ENCODE measurements at places on chromosomes 1 and 21.

DNA sequence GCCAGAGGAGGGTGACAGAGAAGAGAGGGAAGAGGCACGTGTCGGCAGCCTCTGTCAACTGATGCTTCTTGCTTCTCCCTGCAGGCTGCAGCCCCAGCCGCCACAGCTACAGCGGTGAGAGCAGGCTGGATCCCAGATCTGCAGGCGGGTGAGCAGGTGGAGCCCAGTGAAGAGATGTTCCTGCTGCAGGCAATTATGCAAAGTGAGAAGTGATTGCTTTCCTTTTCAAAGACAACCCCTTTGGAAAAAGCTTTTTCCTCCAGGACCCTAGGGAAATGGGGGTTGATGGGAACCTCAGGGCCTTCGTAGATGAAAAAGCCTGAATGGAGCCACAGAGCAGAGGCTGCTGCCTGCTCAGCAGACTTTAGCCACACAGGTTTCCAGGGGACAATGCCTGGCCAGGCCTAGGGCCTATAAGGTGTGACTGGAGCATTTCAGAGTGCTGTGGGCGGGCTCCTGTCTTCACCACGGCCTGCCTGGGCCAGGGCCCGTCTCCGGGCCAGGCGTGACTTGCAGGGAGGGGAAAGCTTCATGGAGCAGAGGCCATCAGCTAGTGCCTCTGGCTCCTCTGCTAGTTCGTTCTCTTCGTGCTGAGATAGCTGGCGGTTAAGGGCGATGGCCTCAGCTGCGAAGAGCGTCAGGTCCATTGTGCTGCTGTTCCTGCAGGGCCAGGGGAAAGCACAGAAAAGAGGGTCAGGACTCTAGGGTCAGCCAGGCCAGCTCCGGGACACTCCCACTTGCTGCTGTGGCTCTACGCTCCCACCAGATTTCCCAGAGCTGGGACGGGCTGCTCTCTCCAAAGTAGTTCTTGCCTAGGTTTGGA, 6.9 kb upstream of the KNCN start:
- no peak for DNase-seq

- DNase-seq: no peak
Measured at GRCh38 chr1:150793221-150793620, 14.8 kb downstream of the CTSK start.

- no peak for DNase-seq
Measured at GRCh38 chr1:150612014-150612345, 17.4 kb downstream of the ENSA start.

DNA sequence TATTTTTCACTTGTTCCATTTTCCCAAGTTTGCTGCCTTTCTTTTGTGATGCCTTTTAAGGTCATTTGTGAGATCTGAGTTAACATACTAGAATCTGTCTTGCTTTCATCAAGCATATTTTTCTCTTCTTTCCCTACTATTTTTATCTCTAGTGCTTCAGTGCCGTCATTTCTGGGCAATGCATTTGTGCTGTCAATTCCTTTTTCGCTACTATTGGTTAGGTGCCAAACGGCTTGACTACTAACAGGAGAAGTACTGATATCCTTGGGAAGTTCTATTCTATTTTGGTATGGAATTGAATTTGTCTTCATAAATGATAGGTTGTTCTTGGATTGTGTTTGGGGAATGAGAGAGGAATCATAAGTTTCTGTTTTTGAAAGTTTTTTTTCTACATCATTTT, 42.2 kb downstream of the LRRC53 start:
- no peak for DNase-seq

- DNase-seq: no peak
Measured at GRCh38 chr1:238499021-238499420, 608.3 kb upstream of the ZP4 start.

GRCh38 chr1:1073743-1074587, at the start of gene RNF223:
RNF223 (minus strand) TSS chr1:1074306; CDS start chr1:1072566, 1,740 bp downstream.
- no peak for DNase-seq

GRCh38 chr1:216778737-216779136, 55.5 kb upstream of the ESRRG start:
- no peak for DNase-seq

DNA sequence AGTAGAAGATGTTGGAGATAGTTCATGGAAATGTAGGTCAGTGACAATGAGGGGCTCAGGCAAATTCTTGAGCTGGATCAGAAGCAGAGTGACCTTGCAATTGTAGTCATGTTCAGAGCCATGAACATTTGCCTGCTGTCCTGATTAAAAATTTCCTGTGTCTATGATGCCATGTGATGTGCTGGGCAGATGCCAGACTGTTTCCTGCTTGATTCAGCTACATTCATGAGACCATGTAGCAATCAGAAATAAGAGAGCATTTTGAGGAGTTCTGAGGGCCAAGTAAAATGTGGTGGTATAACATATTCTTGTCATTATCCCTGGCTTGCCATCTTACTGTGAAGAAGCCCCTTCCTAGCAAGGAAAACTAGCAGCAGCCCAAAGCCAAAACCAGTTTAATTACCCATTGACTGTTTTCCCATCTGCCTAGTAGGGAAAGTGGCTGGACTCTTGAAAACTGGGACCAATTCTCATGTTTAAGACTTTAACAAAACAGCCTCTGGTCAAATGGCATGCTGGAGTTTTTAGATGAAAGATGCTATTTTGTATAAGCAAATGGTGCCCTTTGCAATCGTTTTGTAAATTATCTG, 118.3 kb downstream of the NOS1AP start:
- no peak for DNase-seq

GRCh38 chr1:201694608-201695335, 134.2 kb upstream of the IPO9 start:
- DNase-seq: no peak

DNA sequence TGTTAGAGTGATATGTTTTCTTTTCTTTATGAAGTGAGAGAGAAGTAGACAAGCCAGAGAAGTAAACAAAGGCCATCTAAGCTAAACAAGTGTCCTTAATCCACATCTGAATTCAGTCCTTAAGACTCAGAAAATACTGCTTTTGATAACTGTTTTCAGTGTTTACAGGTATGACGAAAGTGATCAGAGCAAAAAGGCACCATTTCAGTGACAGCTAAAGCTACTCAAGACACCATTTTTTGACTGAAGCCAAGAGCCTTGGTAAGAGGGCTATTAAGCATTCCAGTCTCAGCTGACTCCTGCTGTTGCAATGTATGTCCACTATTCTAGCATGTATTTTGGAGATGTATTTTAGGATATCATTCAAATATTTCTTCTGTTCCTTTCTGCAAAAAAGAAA, 4.1 kb downstream of the KMO start:
- DNase-seq: no peak

DNA sequence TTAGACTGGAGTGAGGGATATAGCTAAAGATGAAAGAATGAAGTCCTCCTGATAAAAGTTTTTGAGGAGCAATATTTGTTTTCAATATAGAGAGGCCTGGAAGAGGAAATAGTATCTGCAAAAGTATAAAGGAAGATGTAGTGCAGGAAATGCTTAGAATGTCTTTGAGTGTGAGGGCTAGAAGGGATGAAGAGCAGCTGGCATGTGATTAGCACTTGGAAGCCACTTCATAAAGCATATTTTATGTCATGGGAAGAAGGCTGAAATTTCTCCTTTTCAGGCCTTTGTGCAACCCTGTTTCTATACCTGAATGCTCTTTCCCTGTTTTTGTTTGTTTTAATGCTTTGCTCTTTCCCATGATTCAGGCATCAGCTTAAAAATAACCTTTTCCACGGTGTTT, 323.3 kb upstream of the DEPDC1 start:
- DNase-seq: no peak

DNA sequence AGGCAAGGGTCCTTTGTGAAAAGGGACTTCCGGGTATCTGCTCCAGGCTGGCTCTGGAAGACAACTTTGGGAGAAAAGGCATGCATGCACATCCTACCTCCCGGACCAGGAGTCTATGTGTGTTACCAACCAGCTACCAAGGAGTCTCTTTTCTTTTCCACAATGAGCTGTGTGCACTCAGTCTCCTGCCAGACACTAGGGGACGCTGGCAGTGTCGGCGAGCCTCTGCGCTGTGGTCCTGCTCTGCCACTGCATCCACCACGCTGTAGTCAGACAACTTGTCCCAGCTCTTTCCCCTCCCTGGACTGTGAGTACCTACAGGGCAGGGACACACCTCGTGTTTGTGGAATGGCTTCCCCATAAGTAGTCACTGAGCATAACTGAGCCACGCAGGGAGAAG, 5.1 kb upstream of the SSR2 start:
- no peak for DNase-seq

DNA sequence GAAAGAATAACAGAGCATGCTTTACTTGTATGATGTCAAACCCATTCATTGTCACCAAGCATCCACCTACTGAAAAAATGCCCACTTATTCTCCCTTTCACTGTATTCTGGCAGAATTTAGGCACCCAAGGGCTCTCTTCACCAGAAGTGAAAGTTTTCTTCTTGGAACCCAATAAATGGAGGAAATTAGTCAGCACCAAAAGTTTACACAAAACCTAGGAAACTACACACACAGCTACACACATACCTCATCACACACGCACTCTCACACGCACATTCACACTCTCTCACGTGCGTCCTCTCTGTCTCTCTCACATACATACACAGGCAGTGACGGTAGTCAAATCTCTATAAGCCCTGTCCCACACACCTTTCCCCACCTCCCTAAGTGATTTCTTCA, 37.6 kb downstream of the MCOLN2 start:
- DNase-seq: no peak

GRCh38 chr1:220213382-220213983, 58.8 kb downstream of the RAB3GAP2 start:
- no peak for DNase-seq

DNA sequence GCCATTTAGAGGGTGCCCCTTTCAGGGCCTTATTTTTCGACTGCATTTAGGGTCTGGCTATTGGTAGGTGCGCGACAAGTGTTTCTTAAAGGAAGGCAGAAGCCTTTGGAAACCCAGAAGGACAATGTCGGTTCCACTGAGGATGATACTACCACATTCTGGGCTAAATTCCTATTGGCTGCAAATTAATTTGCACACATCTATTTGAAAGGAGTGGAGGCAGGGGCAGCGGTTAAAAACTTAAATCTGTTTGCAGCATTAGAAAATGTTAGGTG, 1.1 kb downstream of the PATJ start:
- no peak for DNase-seq

DNA sequence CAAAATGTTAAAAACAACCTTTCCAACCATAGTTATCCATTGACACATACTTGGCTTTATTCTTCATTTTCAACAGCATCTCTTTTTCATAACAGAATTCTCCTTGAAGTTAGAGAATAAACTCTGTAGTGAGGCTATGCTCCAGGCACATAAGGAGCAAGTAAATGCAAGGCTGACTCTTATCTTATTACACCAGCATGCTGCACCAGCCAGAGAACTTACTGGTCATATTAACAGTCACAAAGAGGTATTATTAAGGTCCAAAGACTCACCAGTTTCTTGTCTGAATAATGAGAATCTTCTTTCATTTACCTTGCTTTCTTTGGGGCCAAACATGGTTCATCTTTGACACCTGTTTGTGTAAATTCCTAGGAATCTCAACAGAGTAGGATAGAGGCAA, 71.3 kb upstream of the IVNS1ABP start:
- no peak for DNase-seq

DNA sequence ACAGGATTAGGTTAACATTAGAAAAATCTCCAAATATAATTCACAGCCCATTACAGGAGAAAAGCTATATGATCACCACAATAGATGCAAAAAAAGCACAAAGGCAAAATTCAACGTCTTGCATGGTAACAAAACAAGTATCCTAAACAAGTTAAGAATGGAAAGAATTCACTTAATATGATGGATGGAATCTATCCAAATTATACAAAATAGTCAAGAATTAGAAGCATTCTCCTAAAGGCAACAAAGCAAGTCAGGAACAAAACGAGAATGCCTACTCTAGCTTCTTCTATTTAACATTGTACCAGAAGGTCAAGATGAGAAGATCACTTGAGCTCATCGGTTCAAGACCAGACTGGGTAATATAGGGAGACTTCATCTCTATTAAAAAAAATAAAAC, 442.8 kb downstream of the SETD4 start:
- no peak for DNase-seq

GRCh38 chr21:37642493-37642892, 273.8 kb downstream of the KCNJ6 start:
- peak; percentile 9 for DNase-seq

DNA sequence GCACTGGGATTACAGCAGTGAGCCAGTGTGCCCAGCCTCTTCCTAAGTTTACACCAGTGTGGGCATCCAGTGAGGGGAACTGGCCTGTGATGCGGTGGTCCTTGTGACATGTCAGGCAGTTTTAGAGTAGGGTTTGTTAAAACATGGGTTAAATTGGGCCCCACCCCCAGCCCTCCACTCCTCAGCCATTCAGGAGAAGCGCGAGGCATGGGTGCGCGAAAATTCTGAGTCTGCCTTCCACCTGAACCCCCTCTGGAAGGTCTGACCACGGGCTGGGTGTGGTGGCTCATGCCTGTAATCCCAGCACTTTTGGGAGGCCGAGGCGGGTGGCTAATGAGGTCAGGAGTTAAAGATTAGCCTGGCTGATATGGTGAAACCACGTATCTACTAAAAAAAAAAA, 51.7 kb downstream of the SKI start:
- no peak for DNase-seq

DNA sequence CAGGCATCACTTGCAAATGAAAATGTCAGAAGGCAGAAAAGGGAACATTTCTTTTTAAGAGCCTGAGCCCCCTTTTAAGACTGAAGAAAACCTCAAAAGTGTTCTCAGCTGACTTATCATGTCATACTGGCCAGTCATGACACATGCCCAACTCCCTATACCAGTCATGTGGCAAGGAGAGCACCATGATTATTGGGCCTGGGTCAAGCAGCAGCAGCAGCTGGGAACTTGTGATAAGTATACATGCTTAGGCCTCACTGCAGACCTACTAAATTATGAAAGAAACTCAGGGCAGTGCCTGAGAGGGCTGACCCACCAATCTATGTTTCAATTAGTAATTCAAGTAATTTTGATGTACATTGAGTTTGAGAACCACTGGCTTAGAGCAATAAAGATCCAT, 8.6 kb downstream of the RO60 start:
- no peak for DNase-seq

GRCh38 chr1:40648928-40649591, 16.4 kb downstream of the RIMS3 start:
- no peak for DNase-seq

DNA sequence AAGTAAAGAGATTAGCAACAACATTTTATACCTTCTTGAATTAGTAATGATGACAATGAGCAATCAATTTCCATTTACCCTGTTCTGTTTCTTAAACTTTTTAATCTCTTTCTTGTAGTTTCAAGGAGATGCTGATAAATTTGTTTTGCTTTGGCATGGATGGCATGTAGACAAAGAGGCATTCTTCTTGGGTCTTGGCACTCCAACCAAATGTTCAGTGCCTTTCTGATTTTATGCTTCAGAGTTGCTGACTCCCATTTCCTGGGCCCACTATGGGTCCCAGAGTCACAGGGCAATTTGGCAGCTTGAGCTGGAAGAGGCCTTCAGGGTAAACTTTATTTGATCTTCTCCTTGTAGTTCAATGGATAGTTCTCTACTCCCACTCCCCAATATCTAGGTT, 42.1 kb upstream of the OSBPL9 start:
- DNase-seq: no peak

Data from DND-41 (cell line).